ENCODE measurements at places on chromosomes 11 and 22.
A peak's percentile ranks its signal among the peaks of the same experiment; 100 is the strongest.

- DNase-seq = no peak
These were observed 1.2 kb upstream of the DUSP8 start for GRCh38 chr11:1573077-1573902.

- DNase-seq = peak; percentile 37
These were observed 74.5 kb upstream of the LMO1 start for GRCh38 chr11:8338138-8338537.

GRCh38 chr11:43987384-43988039, 45.1 kb downstream of the C11orf96 start:
- DNase-seq = no peak

DNA sequence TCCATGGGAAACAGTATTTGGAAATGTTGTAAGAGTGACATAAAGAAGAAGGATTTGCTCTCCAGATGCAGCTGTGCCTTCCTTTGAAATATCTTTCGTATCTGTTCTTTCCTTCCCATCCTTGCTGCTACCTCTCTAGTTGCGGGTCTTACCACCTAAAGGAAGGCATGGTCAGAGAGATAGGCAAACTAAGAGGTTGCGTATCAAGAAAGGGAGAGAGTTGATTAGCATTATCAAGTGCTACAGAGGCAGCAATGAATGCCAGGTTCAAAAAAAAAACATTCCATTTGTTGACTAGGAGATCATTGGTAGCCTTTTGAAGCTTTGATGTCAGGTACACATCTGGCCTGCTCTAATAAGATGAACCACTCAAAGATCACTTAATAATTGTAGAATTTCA, 4.6 kb downstream of the GTPBP1 start:
- DNase-seq = no peak

DNA sequence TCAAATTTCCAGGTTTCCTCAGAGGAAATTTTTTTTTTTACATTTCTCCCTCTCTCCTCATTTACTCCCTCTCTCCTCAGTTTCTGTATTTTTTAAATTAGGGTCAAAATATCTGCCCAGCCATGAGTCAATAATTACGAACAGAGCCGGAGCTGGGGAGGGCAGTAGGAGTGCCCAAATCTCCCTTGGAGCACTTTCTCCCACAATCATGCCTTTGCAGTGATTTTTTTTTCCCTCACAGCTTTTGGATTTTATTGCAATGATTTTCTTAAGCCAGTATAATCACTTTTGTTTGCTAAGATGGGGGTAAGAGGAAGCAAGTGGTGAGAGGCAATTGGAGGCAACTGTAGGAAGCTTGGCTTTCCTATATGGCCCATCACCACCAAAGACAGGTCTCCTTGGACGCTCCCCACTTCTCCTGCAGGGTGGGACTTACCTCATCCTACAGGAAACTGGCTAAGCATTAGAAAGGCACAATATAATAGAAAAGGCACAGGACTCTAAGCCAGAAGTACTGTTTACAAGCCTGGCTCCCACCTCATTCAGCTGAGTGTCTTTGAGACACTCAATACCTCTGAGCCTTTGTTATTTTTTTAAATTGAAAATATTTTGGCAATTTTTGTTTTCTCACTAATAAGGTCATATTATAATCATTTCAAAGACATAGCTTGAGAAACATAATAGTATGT, 192.6 kb upstream of the PITPNB start:
- no peak for DNase-seq

DNA sequence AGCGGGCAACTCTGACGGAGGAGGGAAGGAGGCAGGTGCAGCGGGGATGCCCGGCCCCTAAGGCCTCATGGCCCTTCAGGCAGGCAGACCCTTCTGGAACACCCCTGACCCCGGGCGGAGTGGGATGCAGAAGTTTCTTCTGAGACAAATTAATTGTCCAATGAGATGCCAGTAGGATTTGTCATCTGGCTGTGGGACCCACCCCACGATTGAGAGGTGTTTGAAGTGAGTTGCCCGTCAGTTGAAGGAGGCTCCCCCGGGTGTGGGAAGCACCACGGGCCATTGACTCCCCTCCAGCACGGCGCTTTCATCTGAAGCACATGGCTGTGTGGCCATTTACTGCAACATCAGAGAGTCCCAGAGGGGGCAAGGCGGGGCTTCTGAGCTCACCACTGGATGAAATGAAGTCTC, 527.8 kb downstream of the BRD1 start:
- DNase-seq = no peak

All from nucleus accumbens (tissue), 56 donors.